ENCODE measurements at places on chromosomes 11 and 22.
A peak's percentile ranks its signal among the peaks of the same experiment; 100 is the strongest.

- DNase-seq = no peak
These were observed 117.0 kb downstream of the SLC1A2 start for GRCh38 chr11:35302398-35302797.

GRCh38 chr11:3217818-3218482, 663 bp downstream of the MRGPRG start:
- no peak for DNase-seq

- no peak for DNase-seq
These were observed 70.3 kb downstream of the TNRC6B start for GRCh38 chr22:40247976-40248375.

DNA sequence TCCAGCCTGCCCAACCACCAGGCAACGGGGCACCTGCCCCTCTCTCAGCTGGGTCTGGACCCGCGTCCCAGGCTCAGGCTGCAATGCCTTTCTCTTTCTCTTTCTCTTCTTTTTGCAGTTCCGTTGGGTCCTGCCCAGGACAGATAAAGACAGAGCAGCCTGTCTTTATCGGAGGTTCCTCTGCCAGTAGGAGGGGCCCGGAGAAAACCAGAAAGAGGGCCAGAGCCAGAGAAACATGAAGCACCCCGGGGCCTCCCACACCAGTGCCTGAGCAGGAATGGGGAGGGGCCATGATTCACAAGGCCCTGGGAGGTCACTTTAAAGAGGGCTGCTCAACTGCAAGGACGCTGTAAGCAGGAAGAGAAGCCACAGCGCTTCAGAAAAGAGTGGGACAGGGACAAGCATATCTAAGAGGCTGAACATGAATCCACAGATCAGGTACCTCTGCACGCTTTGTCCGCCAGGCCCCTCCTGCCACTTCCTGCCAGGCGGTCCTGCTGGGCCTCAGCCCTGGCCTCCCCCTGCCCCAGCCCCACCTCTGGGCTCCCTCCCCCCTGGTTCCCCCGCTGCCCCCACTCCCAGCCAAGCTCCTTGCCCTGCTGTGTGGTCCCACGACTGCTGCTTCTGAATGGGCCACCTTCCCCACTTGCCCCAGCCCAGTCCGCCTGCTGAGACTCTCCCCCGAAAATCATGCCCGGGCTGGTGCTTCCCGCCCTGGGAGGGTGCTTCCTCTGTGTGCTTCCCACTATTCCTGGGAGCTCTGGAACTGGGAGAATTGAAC, at the start of gene APOBEC3C:
Gene APOBEC3C (plus strand): TSS at position 316 of the 781 bp plus-strand sequence. CDS start 106 bp downstream, at position 422.
- DNase-seq = peak; percentile 83

DNA sequence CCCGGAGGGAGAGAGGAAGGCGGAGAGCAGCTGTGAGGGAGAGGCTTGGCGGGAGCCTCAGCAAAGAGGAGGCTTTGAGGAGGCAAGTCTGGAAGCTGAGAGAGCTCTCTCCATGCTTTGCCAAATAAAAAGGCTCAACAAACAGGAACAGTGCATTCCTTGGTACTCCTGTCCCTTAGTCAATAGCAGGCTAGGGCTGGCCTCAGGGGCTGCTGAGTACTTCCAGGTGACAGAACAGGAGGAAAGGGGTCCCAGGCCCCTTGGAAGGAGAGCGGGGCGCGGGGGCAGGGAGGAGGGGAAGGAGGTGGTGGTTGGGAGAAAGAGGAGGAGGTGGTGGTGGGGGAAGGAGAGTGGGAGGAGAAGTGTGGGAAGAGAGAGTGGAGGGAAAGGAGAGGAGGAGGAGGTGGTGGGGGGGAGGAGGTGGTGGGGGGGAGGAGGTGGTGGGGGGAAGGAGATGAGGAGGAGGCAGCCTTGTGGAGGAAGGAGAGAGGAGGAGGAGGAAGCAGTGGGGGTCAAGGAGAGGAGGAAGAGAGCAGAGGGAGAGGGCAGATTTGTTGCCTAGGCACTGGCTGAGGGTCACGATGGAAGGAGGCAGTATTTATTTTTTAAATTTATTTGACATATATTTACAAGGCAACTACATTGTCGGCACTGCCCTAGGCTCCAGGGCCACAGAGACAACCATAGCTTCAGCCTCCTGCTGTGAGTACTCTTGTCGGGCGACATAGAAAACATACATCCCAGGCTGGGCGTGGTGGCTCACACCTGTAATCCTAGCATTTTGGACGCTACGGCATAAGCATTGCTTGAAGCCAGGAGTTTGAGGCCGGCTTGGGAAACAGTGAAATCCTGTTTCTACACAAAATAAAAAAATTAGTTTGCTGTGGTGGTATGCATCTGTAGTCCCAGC, 74.2 kb upstream of the ZBED5 start:
- DNase-seq = no peak

DNA sequence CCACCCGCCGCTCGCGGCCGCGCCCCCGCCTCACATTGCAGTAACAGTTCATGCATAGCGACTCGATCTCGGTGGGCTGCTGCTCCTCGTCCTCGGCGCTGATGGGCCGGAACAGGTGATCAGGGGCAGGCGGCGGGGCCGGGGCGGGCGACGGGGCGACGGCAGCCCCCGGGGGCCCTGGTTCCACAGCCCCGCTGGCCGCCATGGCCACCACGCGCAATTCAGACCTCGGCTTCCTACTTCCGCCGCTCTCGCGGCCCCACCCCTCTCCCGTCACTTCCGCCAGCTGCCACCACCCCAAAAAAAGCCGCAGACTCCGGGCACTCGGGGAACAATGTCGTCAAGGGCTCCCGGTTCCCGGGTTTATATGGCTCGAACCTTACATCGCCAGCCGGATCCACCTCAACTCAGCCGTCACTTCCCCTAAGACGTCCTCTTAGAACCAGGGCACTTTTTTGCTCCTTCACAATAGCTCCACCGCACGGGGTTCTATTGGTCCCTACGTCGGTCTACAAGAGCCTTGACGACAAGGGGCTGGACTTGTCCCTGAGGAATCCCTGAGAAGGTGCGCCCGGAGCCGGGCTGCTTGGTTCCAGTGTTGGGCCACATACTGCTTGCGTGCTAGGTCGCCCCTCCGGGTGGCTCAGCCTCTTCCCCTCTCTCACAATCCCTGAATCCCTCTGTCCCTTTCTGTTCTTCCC, at the start of gene ZPR1:
Gene ZPR1 (minus strand): TSS at position 238 of the 701 bp plus-strand sequence. CDS start 33 bp downstream, at position 205.
- DNase-seq = peak; percentile 65

DNA sequence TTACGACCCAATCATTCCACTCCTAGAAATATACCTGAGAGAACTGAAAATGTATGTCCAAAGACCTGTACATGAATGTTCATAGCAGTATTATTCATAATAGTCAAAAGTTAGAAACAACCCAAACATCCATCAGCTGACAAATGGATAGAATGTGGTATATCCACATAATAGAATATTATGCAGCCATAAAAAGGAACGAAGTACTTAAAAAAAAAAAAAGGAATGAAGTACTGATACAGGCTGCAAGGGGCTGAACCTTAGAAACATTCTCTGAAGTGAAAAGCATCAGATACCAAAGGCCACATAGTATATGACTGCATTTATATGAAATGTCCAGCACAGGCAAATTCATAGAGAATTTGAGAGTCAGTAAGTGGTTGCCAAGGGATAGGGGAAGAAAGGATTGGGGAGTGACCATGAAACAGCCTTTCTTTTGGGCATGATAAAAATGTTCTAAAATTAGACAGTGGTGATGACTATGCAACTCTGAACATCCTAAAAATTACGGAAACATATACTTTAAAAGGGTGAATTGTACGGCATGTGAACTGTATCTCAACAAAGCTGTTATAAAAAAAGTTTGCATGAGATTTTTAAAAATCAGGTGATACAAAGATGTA, 1.8 kb downstream of the TPST2 start:
- DNase-seq = no peak

GRCh38 chr11:12042215-12042676, 33.8 kb upstream of the DKK3 start:
- DNase-seq = peak; percentile 93

- DNase-seq = no peak
These were observed 52.4 kb upstream of the CD5 start for GRCh38 chr11:61049859-61050258.
